Pons (tissue), 1 donor: ENCODE measurements at places on chromosomes 11 and 22.

- DNase-seq: peak; percentile 13
Measured at GRCh38 chr11:36532941-36533601, 23.0 kb upstream of the TRAF6 start.

GRCh38 chr11:60357771-60358170 lies 20.6 kb upstream of the MS4A7 start:
- no peak for DNase-seq

DNA sequence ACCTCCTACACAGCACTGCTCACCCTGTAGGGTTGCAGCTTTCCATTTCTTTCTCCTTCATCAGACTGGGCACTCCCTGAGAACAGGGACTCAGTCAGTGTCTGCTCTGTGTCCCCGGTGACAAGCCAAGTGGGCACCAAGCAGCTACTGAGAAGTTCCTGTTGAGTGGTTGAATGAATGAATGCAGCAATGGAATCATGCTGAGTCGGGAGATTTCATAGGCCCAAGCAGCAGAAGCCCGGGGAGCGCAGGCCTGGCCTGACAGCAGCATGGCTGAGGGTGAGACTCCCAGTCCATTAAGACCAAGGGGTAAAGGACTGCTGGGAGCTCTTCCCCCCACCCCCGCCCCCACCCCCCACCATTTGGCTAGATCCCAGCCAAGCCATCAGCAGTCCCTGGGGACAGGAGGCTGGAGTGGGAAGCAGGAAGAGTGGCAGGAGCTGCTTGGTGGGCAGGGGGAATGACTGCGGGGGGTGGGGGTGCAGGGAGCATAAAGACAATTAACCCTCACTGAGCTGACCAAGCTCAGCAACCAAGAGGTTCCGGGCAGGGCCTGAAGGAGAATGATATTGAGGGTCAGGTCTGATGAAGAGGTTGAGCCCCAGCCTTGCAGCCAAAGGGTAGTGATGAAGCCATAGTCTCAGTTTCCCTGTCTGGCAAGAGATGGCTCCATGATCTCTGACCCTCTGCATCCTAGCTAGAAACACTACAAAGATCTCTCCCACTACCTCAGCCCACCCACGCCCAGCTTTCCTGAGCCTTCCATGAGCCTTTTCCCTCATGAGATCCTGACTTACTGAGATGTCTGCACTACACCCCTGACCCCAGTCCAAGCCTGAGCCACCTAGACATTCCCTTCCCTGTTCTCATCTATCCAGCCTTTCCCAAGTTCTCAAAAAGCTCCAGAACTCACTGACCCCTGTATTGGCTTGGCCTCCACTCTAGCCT lies 2.8 kb downstream of the PDE2A start:
- DNase-seq: no peak

DNA sequence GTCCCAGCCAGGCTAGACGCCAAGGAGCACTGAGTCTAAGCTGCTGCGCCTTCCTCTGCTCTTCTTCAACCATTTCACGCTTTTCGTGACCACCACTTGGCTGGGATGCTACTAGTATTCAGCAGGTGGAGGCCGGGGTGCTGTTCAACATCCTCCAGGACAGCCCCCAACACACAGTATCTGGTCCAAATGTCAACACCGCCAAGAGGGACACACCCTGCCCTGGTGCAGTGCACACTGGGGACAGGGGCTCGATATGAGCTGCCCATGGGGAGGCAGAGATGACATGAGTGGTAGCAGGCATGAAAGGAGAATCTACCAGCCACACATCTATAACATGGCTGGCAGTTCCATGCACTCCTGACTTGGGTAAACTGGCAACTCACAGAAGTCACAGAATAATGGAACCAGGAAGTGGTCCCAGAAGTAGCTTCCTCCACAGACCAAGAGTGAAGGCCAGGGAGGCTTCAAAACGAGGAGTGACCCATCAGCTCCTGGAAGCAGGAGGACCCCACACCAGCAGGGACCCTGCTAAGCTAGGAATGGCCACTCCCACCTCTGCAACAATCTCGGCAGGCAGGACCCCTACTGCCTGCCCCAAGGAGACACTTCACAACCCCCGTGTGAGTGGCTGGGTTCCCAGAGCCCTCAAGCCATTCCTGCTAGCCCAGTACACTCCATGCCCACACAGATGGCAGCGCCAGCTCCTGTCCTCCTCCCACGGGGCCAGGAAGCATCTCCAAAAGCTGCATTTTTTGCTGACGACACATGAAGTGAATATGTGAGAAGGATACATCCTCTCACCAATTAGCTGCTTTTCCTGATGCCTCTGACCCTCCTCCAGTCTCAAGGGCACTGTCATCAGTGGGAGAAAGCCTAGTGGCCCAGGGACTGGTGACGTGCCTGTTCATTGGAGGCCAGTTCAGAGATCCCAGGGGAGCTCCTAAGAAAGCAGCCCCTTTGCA lies 78.8 kb downstream of the DGCR2 start:
- no peak for DNase-seq

DNA sequence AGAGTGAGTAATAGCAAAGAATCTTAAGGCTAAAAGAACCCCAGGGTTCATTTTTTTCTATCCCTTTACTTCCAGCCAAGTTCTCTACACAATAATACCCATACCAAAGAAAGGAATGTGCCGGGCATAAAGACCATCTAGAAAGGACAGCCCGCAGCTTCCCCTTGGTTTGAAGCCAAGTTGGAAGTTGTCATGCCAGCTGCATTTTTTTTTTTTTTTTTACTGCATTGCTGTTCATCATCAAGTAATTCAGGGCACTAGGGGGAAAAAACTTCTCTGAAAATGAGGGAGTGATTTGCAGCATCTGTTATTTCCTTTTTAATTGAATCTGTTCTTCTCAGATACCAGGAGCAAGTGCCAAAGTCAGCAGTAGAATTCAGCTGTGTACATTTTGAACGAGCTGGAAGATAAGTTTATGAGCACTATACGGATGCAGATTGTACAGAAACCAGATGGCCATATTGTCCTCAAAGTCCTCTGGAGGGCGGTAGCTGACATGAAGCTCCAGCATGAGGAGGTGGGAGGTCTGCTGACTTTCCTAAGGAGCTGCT lies 56.4 kb downstream of the UBASH3B start:
- DNase-seq: peak; percentile 44

DNA sequence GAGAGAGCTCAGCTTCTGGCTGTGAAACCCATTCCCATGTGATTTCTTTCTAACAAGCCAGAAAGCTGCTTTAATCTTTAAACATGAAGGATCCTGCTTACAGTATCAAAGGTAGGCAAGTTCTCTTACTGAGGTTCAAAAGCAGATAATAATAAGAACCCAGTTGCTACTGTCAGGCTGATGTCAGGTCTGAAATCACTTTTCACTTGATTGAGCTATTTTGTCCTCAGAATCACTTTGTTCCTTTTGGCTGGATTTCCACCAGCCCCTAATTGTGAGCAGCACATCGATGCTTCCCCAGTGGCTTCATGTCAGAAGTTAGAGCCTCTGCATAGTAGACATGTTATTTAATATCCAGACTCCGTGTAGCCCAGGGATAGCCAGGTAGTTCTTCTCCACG lies 55.8 kb upstream of the CEP295 start:
- DNase-seq: no peak

DNA sequence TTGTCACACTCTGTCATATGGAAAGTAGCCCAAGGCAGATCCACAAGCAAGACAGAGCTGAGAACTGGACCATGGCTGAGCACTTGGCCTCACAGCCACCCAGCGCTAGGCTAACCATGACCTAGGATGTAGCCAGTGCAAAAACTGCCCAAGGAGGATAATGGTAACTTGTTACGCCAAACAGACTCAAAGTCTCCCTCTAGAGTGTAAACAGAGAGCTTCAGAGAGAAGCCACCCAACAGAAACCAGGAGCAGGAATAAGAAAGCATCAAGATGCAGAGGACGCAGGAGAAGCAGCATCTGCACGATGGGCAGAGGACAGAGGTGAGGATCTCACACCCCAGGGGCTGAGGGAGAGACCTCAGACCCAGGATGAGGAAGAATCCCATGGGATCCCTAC lies 97.9 kb downstream of the RCN1 start:
- DNase-seq: no peak

DNA sequence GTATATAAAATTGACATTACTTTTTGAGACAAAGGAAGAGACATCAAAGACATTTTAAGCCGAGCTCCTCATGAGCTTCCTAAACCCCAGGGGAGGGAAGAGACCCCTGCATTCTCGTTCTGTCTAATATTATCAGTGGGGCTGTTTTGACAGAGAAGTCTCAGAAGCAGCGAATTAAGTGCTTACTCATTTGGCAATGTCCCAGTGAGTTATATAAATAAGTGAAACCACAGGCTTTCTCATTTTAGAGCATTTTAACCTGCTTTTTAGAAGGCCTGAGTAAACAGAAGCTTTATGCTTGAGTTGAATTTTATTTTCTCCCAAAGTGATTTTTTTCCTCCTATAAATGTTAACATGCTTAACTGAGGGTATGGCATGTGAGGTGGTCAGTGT lies 23.2 kb upstream of the C1QTNF4 start:
- no peak for DNase-seq

- no peak for DNase-seq
Measured at GRCh38 chr11:35056391-35057093, 82.4 kb upstream of the CD44 start.

GRCh38 chr22:27617214-27617881 lies 184.2 kb downstream of the MN1 start:
- DNase-seq: no peak

GRCh38 chr11:57071829-57072228 lies 83.1 kb downstream of the OR5AK2 start:
- DNase-seq: no peak

GRCh38 chr22:41479671-41480396 lies 10.9 kb downstream of the ACO2 start:
- DNase-seq: peak; percentile 82

- DNase-seq: no peak
Measured at GRCh38 chr22:37768273-37768672, 39.5 kb upstream of the GCAT start.

- DNase-seq: peak; percentile 70
Measured at GRCh38 chr11:95337175-95337957, 106.4 kb upstream of the SESN3 start.

GRCh38 chr11:34274712-34275398 lies 83.0 kb downstream of the ABTB2 start:
- peak; percentile 86 for DNase-seq

DNA sequence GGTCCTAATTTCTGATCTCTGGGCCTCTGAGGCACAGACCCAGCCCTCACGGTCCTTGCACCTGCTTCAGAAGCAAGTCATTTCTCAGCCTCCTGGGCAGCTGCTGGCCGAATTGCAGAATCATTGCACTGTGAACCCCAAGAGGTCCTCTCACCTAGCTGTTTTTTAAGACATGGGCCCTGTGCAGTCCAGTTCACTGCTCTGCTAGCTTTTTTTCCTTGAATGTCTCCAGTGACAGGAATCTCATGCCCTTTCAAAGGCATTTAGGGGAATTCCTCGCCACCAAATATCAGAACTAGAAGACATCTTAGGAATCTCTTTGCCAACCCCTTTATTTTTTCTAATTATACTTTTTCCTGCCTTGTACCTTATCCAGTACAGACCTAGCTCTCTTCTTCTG lies 35.6 kb upstream of the TP53I11 start:
- DNase-seq: no peak

GRCh38 chr11:20131788-20132666 lies 28.2 kb downstream of the DBX1 start:
- peak; percentile 54 for DNase-seq

- no peak for DNase-seq
Measured at GRCh38 chr22:45465633-45466032, 37.0 kb upstream of the FBLN1 start.

DNA sequence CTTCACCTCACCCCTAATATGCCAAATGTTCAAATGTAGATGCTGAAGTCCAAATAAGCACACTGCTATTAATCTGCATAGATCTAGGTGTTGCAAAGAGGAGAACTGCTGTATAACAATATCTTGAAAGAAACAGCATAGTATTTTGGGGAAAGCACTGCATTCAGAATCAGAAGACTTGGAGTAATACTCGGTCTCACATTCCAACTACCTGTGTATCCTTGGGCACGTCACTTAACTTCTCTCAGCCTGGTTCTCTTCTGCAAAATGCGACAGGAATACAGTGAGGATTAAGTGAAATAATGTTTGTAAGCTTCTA lies 332 bp upstream of the HMGXB4 start:
- DNase-seq: no peak

DNA sequence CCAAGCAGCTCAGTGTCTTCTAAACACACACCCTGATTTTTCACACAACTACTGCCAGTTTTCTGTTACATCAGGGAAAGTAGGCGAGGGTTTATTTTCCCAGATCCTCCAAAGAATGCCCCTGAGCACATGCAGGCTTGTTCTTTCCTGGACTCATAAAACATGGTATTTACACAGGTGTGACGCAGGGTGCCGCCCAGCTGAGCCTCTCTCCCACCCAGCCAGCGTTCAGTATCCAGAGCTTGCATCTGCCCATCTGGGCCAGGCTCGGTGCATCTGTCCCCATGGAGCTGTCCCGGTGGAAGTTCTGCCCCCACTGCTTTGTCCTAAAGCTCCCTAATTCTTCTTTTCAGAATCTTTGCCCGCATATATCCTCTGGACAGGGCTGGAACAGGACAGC lies 44.8 kb upstream of the ISX start:
- DNase-seq: no peak

GRCh38 chr22:38035530-38035885 lies 21.7 kb upstream of the PICK1 start:
- no peak for DNase-seq

DNA sequence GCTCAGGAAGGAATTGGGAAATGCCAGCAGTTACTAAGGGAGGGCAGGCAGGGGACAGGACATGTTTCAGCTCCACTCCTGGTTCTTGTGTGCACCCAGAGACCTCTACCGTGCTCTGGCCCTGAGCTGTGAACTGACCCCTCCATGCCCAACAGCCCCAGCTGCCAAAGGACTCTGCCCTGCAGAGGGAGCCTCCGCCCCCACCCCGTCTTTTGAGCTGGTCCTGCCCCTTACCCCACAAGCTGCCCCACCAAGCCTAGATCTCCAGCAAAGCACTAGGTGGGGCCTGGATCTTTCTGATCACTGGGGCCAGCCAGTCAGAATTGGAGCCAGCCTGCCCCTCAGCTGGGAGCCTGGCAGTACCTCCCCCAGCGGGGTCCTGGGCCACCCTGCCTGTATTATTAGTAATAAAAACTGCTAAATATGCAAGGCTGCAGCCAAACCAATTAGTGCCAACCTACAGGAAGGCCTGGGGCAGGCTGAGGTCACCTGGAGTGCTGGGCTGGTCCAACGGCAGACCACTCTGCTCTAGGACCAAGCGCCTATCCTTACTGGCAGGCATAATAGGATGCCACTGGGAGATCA lies 23.9 kb upstream of the DRICH1 start:
- DNase-seq: no peak

- DNase-seq: no peak
Measured at GRCh38 chr22:47775686-47776085, 1013.2 kb downstream of the TBC1D22A start.
